ENCODE measurements at places on chromosomes 11 and 22.

DNA sequence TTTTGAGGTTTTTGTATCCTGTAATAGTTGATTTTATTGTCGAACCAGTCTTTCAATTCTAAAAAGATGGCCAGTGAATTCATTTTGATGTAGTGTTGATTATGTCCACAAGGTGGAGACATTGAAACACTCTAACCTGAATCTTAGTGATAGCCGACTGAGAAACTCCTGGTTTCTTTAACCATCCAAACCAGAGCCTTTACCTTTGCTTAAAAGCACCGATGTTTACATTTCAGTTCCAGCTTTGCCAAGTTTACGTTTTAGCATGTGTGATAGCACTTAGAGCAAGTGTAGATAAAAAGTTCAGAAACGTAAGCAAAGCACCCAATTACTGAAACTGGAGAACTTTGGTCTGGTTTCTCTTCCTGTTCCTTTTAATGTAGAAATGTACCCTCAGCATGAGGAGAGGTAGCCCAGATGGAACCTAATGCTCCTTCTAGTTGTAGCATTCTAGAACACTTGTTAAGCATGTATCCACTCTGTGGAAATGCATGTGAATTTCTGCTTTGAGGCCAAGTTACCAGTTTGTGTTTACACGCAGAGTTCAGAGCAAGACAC lies 208.6 kb downstream of the DBX1 start:
- peak; percentile 68 for DNase-seq

DNA sequence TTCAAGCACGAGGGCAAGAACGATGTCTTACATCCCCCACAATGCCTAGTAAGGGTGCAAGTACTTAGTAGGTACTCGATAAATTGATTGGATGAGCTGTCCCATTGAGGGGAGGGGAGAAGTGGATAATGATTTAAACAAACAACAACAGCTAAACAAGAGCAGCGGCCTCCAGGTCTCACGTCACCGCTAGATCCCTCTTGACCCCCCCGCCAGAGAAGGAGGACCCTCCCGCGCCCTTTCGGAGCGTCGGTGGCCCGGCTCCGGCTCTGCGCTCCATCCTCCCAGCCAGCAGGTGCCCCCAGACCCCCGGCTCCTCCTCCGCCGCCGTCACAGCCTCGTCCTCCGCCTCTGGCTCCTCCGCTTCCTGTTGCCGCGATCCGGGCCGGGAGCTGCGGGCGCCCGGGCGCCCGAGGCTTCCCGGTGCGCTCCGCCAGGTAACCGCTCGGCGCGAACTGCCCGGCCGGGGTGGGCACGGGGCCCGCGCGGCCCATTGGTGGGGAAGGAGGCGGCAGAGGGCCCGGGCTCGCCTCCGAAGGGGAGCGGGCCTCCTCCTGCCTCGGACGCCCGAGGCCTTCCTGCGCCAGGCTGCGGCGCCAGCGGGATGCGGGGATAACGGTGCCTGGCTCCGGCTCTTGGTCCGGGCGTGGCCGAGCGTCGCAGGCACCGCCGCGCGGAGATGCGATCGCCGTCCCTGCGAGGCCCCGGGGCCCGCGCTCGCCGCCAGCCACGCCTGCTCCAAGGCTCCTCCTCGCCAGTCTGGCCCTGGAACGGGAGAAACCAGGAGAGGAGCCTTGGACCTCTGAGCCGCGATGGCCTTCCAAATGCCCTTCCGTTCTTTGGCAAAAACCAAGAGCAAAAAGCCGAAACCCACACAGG lies at the start of gene TLCD5:
Gene TLCD5 (plus strand): TSS at position 368 of the 879 bp plus-strand sequence. CDS start 2,143 bp downstream, outside the sequence.
- DNase-seq, result peak; percentile 80

DNA sequence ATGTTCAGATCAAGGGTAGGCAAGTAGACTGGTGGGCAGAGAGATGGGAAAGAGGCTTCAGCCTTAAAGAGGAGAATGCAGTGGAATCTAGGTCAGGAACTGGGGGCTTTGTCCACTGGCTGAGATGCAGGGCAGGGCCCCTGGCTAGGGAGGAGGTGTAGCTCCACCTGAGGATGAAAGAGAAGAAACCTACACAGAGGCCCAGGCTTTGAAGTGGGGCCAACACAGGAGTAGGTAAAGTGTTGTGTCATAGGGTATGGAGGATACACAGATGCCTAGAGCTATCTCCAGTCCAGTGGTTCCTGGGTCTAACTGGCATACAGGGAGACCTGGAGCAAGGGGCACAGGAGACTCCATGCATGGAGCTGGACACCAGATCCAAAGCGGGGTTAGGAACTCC lies 73.5 kb downstream of the RASSF10 start:
- DNase-seq, result no peak

- DNase-seq, result no peak
Measured at GRCh38 chr11:131800452-131800851, 430.0 kb downstream of the NTM start.

DNA sequence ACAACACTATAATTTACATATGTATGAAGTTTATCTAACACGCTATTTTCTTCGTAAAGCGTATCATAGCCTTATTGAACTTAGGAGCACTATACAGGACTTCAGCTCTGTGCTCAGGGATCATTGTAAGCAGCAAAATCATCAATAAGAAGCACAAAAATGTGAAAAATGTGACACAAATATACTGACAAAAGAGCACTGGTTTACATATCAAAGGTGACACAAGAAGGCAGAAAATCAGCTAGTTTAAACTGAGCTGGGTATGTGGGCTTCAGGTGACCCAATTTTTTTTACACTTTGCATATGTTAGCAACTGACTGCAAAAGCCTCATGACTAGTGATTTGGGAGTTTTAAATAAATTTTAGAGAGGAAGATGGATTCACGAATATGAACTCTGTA lies 215.2 kb upstream of the CHORDC1 start:
- no peak for DNase-seq

DNA sequence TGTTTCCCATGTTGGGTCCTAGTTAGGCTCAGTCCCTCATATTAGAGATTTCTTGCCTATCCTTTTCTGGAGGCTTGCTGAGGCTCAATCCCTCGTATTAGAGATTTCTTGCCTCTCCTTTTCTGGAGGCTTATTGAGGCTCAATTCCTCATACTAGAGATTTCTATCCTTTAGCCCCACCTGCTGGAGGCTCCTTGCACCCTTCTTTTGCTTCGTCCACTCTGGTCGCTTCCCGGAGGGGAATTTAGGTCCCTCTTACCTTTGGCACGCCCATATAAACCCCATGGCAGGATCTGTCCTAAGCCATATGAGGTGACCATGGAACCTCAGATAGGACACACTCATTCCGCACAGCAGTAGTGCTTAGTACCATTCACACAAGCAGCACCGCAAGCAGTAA lies 15.9 kb downstream of the CYP2D6 start:
- DNase-seq, result peak; percentile 53

DNA sequence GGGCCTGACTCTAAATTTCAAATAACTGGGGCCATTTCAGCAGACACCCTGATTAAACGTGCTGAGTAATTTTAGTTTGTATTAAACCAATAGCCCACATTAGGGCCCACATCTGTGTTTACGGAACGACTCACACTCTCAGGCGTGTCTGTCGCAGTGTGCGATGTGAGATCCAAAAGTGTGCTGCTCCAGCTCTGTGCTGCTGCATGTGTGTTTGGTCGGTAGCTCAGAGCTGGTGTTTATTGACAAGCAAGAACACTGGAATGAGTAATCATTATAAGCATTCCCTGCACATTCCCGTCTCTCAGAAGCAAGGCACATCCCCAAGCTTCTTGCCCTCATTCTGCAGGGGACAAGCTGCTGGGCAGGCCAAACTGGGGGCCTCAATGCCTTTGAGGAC lies 7.8 kb downstream of the OPCML start:
- no peak for DNase-seq
